T-helper 9 cell (primary cell): ENCODE measurements at places on chromosomes 2 and 18.

DNA sequence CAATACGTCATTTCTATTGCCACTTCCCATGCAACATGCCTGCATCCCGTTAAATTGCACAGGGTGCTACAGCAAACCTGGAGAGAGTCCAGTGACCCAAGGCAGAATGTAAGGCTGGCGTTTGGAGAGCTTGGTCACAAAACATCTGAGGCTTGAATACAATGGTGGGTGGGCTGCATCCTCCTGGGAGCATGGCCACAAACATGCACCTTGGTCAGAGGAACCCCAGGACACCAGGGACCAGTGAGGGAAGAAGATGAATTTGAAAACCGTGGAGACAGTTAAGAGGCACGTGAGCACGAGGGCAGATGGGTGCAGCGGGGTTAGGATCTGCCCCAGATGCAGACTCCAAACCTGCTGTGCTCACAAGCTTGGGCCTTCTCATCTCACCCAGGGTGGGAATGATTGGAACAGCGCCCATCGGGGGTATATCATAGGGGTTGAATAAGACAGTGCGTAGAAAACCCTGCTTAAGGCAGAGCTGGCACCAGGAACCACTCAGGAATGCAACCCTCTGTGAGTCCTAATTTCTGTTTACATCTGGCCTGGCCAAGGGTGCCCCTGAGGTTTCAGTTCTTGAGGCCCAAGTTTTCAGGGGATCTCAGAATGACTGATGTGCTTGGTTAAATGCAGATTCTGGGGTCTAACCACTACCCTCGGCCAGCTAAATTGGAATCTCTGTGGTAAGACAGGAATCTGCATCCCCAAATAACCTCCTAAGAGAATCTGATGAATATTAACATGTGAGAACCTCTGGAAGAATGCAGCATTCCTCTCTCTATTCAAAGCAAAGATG lies 97.2 kb downstream of the ARL4C start:
- DNase-seq = no peak

- no peak for DNase-seq
These were observed 694.1 kb downstream of the PLCL1 start for GRCh38 chr2:198498516-198498915.

DNA sequence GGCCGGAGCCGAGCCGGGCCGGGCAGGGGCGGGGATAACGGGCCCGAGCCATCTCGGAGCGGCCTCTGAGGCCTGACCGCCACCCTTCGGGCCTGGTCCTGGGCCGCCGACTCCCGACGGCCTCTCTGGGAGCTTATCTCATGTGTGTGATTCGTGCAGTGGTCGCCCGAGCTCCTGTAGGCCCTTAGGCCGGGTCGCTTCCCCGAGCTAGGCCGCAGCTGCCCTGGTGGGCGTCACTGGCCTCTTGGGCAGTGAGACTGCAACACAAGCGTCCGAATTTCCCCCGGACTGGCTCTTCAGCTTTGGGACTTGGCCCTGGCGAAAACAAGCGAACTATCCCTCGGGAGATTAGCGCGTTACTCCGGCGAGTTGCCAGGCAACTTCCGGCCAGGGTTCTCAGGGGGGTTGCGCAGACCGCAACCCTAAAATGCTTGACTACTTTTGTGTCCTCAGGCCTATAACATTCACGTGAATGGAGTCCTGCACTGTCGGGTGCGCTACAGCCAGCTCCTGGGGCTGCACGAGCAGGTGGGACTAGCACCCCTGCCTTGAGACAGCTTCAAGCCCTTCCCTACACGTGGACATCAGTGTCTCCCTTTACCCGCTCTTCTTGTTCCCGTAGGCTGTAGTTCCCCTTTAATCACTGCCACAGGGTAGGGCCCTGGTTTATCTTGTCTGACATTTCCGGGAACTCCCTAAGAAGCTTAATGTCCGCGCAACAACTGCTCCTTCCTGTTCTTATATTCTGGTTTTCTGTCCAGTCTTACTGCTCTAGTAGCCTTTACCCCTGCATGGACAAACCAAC lies 602 bp downstream of the SNX17 start:
- peak; percentile 15 for DNase-seq

- no peak for DNase-seq
These were observed 165.2 kb downstream of the MREG start for GRCh38 chr2:215848146-215848545.

GRCh38 chr18:427005-427404 lies 73.5 kb downstream of the COLEC12 start:
- no peak for DNase-seq

DNA sequence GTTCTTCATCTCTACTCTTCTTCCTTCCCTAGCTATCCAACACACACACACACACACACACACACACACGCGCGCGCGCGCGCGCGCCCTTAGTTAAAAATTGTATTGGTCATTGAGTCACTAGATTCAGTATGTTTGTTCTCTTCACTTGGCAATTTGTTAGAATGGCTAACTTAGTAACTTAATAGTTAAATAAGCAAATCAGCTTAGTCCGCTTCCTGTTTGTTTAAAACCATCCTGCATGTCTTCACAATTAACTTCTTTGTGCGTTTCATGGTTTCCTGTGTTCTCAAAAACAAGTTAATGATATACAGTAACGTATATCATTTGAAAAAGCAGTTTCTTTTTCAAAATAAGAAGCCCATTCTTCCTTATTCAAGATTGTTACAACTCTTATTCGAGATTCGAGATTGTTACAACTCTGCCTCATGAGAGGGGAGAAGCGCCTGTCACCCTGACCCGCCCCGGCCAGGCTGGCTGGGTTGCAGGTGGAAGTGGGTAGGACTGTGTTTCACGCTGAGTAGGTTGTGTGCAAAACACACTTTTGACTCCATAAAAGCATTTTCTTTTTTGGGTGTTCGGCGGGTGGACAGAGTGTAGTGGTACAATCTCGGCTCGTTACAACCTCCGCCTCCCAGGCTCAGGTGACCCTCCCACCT lies 9.5 kb upstream of the CNNM3 start:
- peak; percentile 26 for DNase-seq
